ENCODE measurements at places on chromosomes 5 and 9. TPM values are rescaled to one million over a fixed set of nuclear protein-coding genes. Genes with fewer than 3 reads are reported as not detected.

The SLC46A2 gene
- 2.7 TPM for total RNA-seq

The IL3 gene
- not detected for total RNA-seq

The PCDHGA12 gene
- total RNA-seq, result 16.2 TPM

The SLC27A6 gene
- not detected for total RNA-seq

DNA sequence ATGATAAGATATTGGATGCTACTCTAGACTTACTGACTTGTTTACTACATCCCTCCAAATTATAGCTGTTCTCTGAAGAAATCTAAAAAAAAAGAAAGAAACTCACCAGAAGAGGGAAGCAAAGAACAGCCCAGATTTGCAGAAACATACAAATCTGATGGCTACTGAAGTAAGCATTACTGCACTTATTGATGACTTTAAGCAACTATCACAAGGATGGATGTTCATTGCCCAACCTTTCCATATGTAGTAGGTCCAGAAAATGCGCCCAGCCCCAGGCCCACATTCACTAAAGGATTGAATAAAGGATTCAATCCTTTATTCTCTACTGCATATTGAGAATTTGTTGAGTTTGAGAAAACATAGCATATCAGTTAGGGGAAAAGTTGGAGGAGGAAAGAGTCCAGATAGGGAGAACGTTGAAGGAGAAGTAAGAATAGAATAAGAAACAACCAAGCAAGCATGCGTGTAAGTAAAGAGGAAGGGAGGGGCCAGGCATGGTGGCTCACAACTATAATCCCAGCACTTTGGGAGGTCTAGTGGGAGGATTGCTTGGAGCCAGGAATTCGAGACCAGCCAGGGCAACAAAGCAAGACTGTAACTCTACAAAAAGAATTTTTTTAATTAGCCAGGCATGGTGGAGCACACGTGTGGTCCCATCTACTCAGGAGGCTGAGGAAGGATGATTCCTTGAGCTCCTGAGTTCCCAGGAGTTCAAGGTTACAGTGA lies 33.8 kb upstream of the DTWD2 start:
- no peak for DNase-seq

- DNase-seq, result no peak
These were observed 9.1 kb upstream of the IRF1 start for GRCh38 chr5:132499440-132500243.

DNA sequence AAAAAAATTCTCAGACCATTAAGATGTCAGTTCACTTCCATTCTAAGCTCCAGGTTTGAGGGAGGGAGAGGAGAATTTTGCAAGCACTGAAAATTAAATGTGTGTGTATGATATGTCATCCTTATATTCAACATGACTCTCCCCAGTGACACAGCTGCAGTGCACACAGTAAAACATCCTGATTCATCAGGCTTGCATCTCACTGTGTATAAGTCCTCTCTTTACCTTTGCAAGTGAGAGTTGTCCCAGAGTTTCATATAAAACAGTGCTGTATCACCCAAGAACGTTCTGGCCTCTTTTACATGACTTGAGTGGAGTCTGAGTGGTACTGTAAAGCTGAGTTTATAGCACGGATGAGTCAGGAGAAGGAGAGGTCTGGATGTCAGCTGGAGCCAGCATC lies 50.0 kb downstream of the DMRT2 start:
- no peak for DNase-seq

GRCh38 chr5:89686081-89686765 lies 723.3 kb downstream of the CETN3 start:
- DNase-seq, result no peak

DNA sequence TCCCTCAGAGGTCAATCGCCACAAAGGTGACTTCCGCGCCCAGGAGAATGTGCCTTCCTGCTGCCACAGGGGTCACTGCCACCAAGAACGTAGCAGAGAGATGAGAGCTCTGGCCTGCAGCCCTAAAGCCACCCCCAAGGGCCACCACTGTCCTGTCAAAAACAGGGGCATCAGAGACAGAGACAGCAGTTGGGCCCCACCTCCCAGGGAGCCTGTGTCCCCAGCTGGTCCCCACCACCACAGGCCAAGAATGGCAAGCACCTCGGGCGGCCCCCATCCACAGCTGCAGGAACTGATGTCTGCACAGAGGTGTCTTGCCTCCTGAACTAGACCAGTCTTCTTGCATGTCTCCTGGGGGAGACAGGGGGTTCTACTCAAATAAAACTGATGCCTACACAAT lies 5.8 kb downstream of the SPATA31E1 start:
- DNase-seq, result no peak

DNA sequence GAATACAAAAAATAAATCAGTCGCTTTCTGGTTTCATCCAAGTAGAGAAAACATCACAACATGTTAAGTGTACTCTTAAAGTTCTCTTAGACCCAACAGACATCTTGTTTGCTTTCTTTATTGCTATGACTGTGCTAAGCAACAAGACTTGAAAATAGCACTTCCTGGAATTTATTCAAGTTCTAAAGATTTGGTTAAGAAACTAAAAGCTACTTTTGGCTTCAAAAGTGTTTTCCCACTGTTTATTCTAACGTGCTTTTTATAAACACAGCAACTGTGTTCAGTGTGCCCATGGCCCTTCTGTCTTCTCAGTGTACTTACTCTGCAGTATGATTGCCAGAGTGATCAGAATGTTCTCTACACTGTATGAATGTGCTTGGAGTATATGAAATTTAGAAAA lies 109.8 kb downstream of the GIN1 start:
- DNase-seq, result no peak

- no peak for DNase-seq
These were observed 31.1 kb downstream of the TUT7 start for GRCh38 chr9:86322973-86323644.

- no peak for DNase-seq
These were observed 10.4 kb downstream of the PTCH1 start for GRCh38 chr9:95506428-95506677.

- no peak for DNase-seq
These were observed 723.8 kb upstream of the EDIL3 start for GRCh38 chr5:85108471-85108870.
